ENCODE measurements at places on chromosomes 5 and 9. TPM values are rescaled to one million over a fixed set of nuclear protein-coding genes. Genes with fewer than 3 reads are reported as not detected.

Gene EIF4E1B
- total RNA-seq, result not detected

DNA sequence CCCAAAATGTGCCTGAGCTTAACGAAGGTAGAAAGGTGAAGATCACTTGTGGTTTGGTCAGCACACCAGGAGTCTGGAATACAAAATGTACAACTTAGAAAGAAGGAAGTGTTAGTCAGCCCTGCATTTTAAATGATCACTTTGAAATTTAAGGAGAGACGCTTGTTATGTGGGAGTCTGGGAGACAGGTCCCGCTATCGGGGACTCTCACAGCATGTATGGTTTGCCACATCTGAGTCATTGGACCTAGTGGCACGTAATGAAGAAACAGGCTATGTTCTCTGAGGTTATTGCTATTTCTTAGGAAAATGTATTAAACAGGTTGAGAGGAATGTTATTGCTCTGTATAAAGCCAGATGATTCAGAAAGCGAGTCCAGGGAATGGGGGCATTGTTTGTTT lies 2362.5 kb upstream of the WWC1 start:
- no peak overlapping the region for H3K27ac ChIP-seq
- H3K4me1 ChIP-seq, result no peaks in the 10 kb centered on the region
- no peak for DNase-seq
- H3K36me3 ChIP-seq, result no peaks in the 10 kb centered on the region

GRCh38 chr5:76701298-76701697 lies 14.6 kb upstream of the F2R start:
- DNase-seq, result no peak
- H3K27me3 ChIP-seq, result no peaks in the 10 kb centered on the region
- no peak overlapping the region for H3K27ac ChIP-seq
- peaks cover 16% of the 10 kb centered on the region for H3K36me3 ChIP-seq

Gene ROR2
- not detected for total RNA-seq

DNA sequence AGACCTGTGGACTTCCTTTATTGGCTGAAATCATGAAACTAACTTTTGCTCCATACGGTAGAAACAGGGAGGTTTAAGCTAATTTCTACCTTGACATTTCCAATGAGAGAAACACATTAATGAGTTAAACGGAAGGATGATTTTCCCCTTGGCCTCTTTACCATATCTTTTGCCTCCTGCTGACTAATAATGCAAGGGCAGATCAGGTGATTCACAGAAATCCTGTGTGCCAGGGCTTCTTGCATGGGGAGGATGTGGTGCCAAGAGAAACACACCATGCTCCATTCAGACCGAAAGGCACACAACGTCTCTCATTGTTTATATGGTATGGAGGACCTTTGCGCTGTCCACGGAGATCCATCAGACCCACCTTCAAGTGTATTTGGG lies 17.4 kb upstream of the PRLR start:
- H3K27ac ChIP-seq, result no peak overlapping the region
- no peaks in the 10 kb centered on the region for H3K36me3 ChIP-seq
- no peaks in the 10 kb centered on the region for H3K4me1 ChIP-seq
- DNase-seq, result no peak

- DNase-seq, result no peak
- no peak overlapping the region for H3K4me3 ChIP-seq
- peaks cover 7% of the 10 kb centered on the region for H3K4me1 ChIP-seq
- no peak overlapping the region for H3K27ac ChIP-seq
- peaks cover 67% of the 10 kb centered on the region for H3K36me3 ChIP-seq
Observed at GRCh38 chr9:108910402-108910801, 23.5 kb downstream of the ELP1 start.

DNA sequence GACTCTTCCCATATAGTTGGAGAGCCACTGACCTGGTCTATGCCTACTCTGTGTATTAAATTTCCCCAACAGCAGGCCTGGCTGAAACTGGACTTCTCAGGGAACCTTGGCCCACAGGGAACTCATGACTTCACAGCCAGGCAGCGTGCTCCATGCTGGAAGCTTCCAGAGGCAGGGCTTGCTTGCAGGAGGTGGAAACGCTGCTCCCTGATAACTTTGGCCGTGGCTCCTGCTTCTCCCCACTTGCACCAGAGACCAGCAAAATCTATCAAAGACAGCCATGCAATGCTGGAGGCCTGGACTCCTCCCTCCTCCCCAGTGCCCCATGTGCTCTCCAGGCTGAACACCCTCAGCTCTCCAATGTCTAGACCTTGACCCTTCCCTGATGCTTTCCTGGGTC lies 137.1 kb downstream of the GABBR2 start:
- H3K27me3 ChIP-seq, result no peaks in the 10 kb centered on the region
- no peaks in the 10 kb centered on the region for H3K4me1 ChIP-seq
- DNase-seq, result no peak
- no peak overlapping the region for H3K4me3 ChIP-seq

DNA sequence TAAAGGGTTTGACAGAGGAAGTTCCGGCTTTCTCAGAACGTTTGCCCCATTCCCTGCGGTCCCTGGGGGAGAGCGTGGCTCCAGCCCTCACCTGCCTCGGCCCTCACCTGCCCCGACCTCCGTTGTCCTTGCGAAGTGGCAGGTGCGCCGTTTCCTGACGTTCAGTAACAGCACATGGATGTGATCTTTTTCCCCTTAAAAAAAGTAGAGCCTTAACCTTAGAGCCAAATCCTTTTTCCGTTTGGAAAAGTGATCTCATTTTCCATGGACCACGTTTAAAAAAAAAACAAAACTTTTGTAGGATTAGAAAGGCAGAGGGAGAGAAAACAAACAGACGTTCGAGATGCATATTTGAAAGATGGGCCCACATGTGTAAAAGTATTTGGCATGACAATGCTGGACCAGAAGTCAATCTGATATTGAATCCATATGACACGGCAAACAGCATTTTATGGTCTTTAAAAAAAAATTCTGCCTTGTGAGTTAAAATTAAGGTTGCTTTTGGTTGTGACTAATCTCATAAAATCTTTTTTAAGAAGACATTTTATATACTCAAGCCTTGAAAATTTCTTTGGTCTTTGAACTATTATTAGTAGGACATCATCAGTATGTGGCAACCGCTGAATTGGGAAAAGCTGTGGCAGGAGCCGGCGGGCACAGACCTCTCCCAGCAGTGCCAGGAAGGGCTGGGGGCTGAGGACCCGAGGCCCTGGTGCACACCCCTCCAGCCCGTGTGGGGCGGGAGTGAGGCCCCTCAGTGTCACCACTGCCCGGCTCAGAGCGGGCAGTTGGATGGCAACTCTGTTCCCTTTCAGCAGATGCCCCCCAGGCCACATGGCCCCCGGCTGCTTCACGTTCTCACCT lies 42.5 kb upstream of the EXOC3 start:
- no peak overlapping the region for H3K27ac ChIP-seq
- no peaks in the 10 kb centered on the region for H3K4me1 ChIP-seq
- H3K27me3 ChIP-seq, result no peaks in the 10 kb centered on the region
- no peak for DNase-seq
- H3K36me3 ChIP-seq, result no peaks in the 10 kb centered on the region

DNA sequence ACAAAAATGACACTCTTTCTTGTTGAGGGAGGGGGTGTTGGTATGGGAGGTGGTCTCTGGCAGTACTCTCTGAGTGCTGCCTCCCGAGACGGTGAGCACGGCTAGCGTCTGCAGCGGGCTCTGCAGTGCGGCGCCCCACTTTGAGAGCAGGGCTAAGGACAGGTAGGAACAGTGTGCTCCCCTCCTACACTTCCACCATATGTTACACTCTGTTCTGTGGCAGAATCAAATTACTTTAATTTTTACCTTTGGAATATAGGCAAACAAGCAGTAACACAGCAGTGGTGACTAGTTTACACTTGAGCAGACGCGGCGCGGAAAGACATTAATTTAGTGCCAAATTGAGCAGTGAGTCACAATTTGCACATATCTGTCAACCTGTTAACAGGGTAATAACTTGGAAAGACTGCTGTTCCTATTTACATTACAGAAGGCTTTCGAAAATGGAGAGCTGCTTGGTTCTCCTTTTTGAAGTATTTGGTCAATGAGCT lies 136.3 kb downstream of the MED27 start:
- H3K36me3 ChIP-seq, result no peaks in the 10 kb centered on the region
- DNase-seq, result no peak
- H3K27me3 ChIP-seq, result no peaks in the 10 kb centered on the region
- H3K27ac ChIP-seq, result no peak overlapping the region
- no peaks in the 10 kb centered on the region for H3K4me1 ChIP-seq
- no peak overlapping the region for H3K4me3 ChIP-seq

DNA sequence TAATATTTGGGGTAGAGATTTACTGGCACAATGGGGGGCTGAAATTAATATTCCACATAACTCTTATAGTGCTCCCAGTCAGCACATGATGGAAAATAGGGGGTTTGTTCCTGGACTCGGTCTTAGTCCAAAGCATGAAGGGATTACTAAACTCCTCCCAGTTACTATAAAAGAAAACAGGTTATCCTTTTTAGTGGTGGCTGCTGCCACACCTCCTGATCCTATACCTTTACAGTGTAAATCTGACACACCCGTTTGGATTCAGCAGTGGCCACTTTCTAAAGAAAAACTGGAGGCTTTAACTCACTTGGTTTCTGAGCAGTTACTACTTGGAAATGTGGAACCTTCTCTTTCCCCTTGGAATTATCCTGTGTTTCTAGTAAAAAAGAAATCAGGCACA lies 572.9 kb upstream of the PTGER4 start:
- no peaks in the 10 kb centered on the region for H3K4me1 ChIP-seq
- H3K27ac ChIP-seq, result no peak overlapping the region
- no peak for DNase-seq
- H3K4me3 ChIP-seq, result no peak overlapping the region

Gene TAL2
- total RNA-seq, result not detected

DNA sequence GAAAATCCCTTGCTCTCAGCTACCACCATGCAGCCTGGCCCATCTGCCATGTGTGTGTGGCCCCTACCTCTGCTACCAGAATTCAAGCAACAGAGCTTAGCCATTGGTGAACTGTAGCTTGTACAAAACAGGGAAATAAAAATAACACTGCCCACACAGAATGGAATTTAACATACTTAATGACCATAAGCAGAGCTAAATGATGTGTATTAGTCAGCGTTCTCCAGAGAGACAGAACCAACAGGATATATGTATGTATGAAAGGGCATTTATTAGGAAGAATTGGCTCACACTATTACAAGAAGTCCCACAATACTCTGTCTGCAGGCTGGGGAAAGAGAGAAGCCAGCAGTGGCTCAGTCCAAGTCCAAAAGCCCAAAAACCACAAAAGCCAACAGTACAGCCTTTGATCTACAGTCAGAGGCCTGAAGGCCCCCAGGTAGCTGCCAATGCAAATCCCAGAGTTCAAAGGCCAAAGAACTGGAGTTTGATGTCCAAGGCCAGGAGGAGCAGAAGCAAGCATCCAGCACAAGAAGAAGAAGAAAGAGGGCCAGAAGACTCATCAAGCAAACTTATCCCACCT lies 318.8 kb downstream of the DNAH5 start:
- DNase-seq, result no peak
- H3K4me3 ChIP-seq, result no peak overlapping the region
- no peaks in the 10 kb centered on the region for H3K4me1 ChIP-seq
- H3K27me3 ChIP-seq, result no peaks in the 10 kb centered on the region

DNA sequence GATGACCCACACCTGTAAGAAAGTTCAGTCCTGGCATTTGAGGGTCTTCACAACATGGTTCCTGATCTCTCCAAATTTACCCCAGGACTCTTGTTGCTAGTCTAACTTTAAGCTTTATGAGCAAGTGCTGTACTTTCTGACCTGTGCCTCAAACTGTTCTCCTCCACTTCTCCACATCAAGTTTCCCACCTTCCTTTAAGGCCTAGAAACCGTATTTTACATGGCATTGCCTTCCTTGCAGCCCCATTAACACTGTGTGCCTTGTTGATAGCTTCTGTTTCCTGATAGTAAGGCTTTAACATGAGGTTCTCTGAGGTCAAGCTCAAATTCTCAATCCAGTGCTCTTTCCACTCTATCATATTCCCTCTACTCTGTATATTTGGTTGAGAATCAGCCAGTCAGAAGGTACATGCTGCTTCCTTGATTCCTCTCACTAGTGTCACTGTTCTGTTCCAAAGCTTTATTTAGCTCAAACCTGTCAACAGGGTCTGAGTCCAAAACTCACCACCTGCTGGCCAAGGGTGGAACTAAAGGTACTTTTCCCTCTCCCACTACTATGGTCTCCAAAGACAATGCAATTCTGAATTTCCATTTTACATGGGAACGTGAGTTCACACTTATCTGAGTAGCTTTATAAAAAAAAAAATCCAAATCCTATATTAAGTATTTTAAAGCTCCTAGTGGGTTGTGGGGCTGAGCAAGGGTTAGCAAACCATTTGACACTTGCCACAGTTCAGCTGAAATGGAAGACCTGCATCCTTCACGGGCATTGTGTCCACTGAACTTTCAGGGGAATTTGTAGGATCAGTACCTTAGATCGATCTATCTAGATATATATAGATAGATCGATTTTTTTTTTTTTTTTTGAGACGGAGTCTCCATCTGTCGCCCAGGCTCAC lies 21.1 kb downstream of the VCP start:
- no peaks in the 10 kb centered on the region for H3K4me1 ChIP-seq
- H3K36me3 ChIP-seq, result peaks cover 8% of the 10 kb centered on the region
- no peaks in the 10 kb centered on the region for H3K27me3 ChIP-seq
- no peak overlapping the region for H3K27ac ChIP-seq

Gene ADGRV1
- 0.32 TPM for total RNA-seq

Gene NDST1
- 1.6 TPM for total RNA-seq

Gene GRXCR2
- total RNA-seq, result not detected

GRCh38 chr9:106291786-106292185 lies 571.2 kb upstream of the ZNF462 start:
- DNase-seq, result no peak
- no peak overlapping the region for H3K4me3 ChIP-seq
- no peaks in the 10 kb centered on the region for H3K36me3 ChIP-seq
- H3K4me1 ChIP-seq, result no peaks in the 10 kb centered on the region
- H3K27me3 ChIP-seq, result no peaks in the 10 kb centered on the region

DNA sequence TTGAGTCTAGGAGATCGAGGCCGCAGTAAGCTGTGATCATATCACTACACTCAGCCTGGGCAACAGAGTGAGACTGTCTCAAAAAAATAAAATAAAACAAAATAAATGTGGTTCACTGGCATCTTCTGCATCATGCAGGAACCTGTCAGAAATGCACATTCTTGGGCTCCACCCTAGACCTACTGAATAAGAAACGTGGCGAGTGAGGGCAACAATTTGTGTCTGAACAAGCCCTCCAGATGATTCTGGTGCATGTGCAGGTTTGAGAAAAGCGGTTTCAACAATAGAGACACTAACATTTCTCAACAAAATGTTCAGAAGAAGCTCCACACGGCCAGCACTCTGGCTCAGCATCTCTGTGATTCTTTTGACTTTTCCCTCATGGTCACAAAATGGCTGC lies 42.8 kb upstream of the CPEB4 start:
- no peaks in the 10 kb centered on the region for H3K4me1 ChIP-seq
- DNase-seq, result no peak
- no peaks in the 10 kb centered on the region for H3K36me3 ChIP-seq
- H3K27ac ChIP-seq, result no peak overlapping the region
- H3K27me3 ChIP-seq, result no peaks in the 10 kb centered on the region

Gene DMRT3
- not detected for total RNA-seq

Gene GRM6
- total RNA-seq, result not detected

- H3K36me3 ChIP-seq, result no peaks in the 10 kb centered on the region
- H3K4me1 ChIP-seq, result no peaks in the 10 kb centered on the region
Observed at GRCh38 chr5:116681334-116682013, 106.9 kb upstream of the SEMA6A start.
